ENCODE measurements at places on chromosomes 12 and 14.

DNA sequence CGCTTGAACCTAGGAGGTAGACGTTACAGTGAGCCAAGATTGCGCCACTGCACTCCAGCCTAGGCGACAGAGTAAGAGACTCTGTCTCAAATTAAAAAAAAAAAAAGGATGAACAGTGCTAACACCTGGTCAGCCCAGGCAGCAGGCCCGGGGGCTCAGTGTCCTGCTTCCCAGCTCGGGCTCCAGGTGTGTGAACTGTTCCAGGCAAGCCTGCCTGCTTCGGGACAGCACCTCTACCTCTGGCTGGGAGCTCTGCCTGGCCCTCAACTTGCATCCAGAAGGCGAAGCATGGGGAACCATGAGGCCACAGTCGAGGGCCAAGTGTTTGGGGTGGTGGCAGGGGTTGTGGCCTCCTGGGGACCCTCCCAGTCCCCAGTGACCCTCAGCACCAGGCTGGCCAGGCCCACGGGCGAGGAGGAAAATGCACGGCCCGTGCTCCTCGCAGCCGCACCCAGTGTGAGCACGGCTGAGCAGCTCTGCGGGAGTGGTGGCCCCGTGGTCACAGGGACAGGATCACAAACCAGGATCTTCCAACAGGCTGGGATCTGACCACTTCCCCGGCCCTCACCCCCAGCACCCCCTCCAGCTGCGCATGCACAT is 15.5 kb downstream of the CDCA4 start:
- DNase-seq: no peak

DNA sequence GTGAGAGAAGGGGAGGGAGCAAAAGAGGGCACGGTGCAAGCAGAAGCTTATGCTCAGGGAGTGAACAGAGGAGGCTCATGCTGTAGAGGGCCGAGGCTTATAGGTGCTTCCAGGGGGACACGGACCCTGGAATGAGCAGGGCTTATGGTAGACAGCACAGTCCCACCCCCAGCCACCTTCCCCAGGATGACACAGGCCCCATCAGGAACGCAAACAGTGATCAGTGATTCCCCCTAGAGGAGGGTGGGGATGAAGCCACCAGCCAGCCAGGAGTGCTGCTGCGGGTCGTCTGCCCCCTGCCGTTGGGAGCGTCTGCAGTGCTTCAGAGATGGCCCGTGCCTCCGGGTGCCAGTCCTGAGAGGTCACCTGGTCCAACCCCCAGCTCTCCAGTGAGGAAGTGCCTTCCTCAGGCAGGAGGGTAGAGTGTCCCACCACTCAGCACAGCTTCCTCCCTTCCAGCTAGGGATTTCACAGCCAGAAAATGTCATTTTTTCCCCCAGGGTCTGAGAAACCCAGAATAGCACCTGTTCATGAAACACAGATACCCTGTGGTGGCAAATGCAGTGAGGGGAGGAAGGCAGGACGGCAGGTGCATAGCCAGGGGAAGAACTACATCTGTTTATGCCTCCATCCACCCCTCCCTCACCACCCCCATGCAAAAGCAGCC is 60.7 kb downstream of the SLC6A12 start:
- peak; percentile 8 for DNase-seq

DNA sequence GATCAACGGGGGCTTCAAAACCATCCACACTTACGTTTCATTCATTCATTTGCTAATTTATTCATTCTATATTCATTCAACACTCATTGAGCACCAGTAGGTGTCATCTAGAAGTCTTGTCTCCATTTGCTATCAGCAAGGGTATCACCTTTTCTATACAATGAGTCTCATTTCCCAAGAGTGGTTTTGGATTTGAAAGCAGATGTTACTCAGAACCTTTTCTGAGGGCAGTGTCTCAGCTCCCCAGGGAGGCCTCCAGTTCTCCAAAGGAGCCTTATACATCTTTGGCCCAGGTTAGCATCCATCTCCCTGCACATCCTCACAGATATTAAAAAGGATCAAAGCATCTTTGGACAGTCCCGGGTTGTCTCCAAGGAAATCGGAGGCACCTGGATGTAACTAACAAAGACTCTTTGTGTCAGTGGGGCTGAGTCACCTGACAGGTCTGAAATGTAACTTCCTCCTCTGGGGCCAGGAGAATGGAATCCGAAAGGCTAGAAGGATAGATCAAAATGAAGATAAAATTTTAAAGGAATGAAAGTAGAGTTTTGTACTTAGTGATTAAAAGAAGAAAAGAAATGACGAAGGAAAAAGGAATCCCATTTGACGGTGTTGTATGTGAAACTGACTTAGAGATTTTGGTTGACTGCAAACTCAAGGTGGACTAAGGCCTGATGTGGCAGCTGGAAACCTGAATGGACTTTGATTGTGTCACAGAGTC is 103.0 kb downstream of the VCPKMT start:
- no peak for DNase-seq

- DNase-seq: no peak
These were observed 63.9 kb downstream of the EFCAB11 start for GRCh38 chr14:89890589-89890988.

DNA sequence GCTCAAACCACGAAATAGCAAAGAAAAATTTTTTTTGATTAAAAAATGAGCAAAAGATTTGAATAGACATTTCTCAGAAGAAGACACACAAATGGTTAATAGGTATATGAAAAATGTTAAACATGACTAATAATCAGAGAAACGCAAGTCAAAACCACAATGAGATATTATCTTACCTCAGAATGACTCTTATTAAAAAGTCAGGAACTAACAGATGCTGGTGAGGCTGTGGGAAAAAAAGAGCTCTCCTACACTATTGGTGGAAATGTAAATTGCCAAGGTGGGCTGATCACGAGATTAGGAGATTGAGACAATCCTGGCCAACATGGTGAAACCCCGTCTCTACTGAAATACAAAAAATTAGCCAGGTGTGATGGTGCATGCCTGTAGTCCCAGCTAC is 315.5 kb upstream of the FLRT2 start:
- DNase-seq: no peak
